Left renal pelvis (tissue), 4 donors: ENCODE measurements at places on chromosomes 6 and 20.

DNA sequence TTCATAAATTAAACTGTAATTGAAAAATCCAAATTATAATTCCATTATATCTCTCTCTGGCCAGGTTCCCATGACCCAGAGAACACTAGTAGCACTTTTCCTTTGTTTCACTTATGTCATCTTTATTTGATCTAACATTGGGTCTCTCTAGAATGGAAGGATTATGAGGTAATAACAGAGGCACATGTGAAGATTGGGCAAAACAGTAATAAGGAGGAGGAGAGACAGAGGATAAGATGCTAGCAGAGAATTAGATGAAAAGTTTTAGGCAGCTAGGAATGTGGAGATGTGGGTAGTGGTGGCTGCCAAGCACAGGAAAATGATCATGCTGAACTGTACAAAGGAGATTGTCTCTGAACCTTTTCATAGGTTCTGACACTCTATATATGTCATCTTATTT lies 3.3 kb downstream of the TAB2 start:
- DNase-seq: no peak

GRCh38 chr20:48129345-48129942 lies 344.2 kb upstream of the SULF2 start:
- no peak for DNase-seq

- no peak for DNase-seq
Measured at GRCh38 chr6:112291161-112291762, 36.9 kb upstream of the LAMA4 start.

DNA sequence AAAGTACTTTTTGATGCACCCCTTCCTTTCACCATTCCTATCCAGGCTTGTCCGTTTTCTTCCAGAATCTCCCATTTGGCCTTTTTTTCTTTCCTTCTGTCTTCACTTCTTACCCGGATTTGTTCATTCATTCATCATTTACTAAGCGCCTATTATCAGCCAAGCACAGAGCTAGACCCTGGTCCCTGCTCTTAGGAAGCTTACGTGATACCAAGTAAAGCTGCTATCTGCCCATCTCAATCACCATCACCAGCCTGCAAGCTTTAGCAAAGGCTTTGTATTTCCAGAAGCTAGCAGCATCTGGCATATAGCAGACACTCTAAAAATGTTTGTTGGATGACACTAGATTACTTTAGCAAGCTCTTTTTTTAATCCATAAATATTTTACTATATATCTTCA lies 4.8 kb downstream of the NDRG3 start:
- no peak for DNase-seq

GRCh38 chr6:156686301-156686994 lies 90.7 kb upstream of the ARID1B start:
- no peak for DNase-seq

- DNase-seq: no peak
Measured at GRCh38 chr6:168968228-168968627, 285.4 kb downstream of the THBS2 start.

GRCh38 chr20:35319871-35320197 lies 27.6 kb upstream of the FAM83C start:
- DNase-seq: no peak

DNA sequence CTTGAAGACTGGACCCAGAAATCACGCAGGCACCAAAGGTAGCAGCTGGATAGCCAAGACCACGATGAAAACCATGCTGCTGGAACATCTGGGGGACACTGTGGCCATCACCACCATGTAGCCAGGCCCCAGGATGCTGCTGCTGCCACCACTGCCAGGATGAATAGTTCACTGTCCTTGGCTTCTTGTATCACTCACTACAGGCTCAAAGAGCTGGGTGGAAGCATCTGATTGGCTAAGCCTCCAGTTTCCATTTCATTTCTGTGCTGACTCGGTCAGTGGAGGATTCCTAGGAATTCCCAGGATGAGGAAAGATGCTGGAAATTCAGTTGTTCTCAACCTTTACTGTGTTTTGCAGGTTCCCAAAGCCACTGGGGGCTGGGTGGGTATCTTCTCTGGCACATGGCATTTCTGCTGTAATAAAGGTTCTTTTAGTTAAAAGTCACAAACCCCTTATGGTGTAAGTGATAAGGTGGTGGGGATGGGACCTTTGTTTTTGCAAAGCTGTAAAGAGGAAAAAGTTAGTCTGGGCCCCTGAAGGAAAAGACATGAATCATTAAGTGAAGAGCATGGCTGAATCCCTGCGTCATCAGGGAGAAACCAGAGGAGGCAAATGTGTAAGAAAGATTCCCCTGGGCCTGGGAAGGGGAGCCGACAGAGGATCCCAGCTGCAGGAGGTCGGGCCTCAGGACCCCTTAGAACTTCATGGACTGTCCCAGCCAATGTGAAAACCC lies 75.6 kb upstream of the RNF24 start:
- DNase-seq: no peak
